ENCODE measurements at places on chromosomes 5 and 9.

GRCh38 chr5:95083606-95084005 lies 201.3 kb downstream of the MCTP1 start:
- no peak for DNase-seq

GRCh38 chr9:136808075-136808805 lies 492 bp downstream of the RABL6 start:
- DNase-seq, result no peak

GRCh38 chr5:132775476-132775961 lies 1.5 kb downstream of the SEPTIN8 start:
- DNase-seq, result no peak

GRCh38 chr9:32136700-32137339 lies 247.6 kb upstream of the ACO1 start:
- DNase-seq, result no peak

- DNase-seq, result peak; percentile 34
These were observed 7.6 kb upstream of the CAMSAP1 start for GRCh38 chr9:135914921-135915320.

- DNase-seq, result peak; percentile 47
These were observed 235.9 kb downstream of the DMRTA1 start for GRCh38 chr9:22682536-22682935.

DNA sequence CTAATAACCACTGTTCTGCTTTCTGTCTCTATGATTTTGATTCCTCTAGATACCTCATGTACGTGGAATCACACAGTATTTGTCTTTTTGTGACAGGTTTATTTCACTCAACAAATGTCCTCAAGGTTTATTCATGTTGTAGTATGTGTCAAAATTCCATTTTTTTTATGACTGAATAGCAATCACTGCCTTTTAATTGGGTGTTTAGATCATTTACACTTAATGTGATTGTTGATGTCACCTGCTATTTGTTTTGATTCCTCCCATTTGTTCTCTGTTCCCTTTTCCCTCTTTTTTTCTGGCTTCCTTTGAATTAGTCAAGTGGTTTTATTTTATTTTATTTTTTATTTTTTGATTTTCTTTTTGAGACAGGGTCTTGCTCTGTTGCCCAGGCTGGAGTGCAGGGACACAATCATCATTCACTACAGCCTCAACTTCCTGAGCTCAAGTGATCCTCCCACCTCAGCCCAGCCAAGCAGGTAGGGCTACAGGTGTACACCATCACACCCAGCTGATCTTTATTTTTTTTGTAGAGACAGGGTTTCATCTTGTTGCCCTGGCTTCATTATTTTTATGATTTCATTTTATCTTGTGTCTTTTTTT lies 41.6 kb downstream of the LHX3 start:
- DNase-seq, result no peak

DNA sequence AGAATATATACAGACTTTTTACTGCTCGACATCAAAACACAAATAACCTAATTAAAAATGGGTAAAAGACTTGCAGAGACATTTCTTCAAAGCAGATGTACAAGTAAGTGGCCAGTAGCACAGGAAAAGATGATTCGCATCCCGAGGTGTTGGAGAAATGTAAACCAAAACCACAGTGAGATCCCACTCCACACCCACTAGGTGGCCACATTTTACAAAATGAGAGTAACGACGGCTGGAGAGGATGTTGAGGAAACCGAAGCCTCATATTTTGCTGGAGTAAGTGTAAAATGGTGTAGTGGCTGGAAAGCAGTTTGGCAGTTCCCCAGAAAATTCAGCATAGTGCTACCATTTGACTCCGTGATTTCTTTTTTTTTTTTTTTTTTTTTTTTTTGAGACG lies 21.3 kb upstream of the GBGT1 start:
- DNase-seq, result peak; percentile 70

DNA sequence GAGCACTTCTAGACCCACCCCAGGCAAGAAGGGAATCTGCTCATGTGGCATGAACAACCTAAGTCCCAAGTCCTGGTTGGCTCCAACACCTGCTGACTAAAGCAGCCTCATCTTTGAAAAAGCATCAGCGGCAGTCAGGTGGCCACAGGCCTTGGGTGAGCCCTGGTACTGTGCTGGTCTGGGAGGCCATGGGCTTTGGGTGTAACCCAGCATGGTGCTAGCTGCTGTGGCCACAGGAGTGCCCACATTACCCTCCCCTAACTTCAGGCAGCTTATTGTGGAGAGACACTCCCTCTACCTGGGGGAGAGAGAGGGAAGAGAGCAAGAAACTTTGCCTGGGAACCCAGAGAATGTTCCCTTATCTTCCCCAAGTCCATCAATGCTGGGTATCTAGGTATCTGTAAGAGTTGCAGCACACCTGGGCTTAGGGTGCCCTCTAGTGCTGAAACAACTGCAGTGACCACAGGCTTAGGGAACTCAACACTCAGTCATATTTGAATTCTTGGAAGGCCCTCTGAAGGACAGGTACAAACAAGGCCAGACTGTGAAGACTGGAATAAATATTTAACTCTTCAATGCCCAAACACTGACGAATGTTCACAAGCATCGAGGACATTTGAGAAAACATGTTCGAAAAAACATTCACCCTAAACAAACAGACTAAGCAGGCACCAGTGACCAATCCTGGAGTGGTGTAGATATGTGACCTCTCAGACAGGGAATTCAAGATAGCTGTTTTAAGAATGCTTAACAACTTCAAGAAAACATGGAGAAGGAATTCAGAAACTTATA lies 69.9 kb upstream of the OR2K2 start:
- DNase-seq, result no peak

GRCh38 chr5:38259809-38260160 lies 1.4 kb downstream of the EGFLAM start:
- DNase-seq, result no peak

DNA sequence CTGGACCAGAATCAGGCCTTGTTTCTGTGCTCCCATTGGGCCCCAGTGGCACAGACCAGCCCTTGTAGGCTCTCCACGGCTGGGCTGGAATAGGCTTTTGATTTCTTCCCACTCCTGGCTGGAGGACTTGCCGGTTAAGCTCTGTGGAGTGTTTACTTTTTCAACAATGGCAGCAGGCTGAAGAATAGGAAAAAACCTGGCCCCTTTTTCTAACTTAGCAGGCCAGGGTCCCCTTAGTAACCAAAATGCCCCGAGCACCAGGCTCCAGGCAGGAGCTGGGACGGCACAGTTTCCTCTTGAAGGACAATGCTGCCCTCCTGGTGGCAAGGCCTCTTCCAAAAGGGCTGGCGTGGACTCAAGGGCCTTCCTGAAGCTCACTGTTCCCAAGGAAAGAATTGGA lies 230.3 kb downstream of the CRB2 start:
- no peak for DNase-seq

- no peak for DNase-seq
These were observed 204.1 kb downstream of the CD180 start for GRCh38 chr5:66992547-66992946.

DNA sequence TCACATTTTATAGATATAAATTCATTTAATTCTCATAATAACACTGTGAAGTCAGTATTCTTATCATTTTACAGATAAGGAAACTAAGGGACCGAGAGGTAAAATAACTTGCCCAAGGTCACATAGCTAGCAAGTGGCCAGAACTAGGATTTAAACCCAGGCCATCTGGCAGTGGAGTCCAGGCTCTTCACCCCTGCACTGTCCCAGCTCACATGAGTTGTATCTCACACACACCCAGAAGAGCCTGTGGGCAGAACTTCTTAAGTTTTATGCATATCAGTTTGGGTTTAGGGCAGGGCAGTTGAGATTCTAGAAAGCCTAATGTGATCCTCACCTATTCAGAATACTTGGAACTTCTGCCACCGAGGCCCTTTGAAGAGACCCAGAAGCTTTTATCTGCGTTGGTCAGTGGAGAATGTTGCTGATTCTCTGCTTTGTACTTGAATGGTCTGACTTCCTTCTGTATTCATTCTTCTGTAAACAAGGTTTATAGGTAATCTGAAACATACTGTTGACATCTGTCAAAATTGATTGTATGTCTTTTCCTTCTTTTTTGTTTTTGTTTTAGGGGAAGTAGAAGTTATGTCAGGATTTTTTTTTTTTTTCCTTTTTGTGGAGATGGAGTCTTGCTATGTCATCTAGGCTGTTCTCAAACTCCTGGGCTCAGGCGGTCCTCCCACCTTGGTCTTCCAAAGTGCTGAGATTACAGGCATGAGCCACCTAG lies 75.8 kb downstream of the KIAA1958 start:
- no peak for DNase-seq

GRCh38 chr9:37995348-37995737 lies 73.7 kb downstream of the SHB start:
- no peak for DNase-seq

DNA sequence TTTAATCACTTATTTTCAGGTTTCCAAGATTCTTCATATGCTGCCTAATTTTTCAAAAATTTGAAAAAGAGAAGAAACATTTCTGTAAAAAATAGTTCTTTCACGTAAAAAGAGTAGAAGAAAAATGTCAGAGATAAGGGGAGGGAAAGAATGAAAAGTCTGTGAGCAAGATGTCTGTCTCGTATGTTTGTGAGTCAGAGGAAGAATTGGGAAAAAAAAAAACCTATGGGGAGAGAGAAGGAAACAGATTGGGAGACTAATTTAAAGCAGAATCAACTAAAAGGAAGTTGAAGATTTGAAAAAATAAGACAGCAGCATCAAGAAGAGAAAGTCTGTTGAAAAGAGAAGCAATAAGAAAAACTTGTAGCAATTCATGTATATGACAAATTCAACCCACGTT lies 456.3 kb downstream of the HINT1 start:
- DNase-seq, result no peak

DNA sequence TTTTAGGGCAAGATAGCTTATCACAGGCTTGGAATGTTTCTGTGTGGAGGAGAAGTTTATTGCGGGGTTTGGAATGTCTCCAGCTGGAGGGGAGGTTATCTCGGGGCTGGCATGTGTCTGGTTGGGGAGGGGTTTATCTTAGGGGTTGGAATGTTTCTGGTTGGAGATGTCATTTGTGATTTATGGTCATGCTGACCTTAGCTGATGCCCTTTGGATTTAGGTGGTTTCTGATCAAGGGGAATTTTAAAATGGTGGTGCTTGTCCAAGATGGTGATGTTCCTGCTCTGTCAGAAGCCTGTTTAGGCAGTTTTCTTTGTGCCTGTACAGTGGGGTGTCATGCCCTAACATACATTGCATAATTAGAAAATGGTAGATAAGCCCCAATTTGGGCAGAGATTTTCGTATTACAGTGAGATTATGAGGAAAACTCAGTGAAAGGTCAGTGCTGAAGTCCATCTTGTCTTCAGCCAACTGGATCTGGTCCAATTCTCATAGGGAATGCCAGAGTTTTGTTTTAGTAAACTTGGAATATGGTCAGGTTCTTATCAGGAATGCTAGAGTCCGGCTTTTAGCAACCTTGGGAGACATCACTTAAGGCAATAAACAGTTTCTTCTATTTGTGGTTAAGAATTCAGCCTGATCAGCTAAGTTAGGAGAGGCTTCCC lies 14.3 kb downstream of the CDK20 start:
- peak; percentile 93 for DNase-seq

- DNase-seq, result no peak
These were observed 6.6 kb downstream of the LHX2 start for GRCh38 chr9:124017929-124018729.

GRCh38 chr5:10331341-10331796 lies 22.1 kb upstream of the MARCHF6 start:
- no peak for DNase-seq

GRCh38 chr9:35464141-35465025 lies 25.5 kb upstream of the RUSC2 start:
- DNase-seq, result no peak

DNA sequence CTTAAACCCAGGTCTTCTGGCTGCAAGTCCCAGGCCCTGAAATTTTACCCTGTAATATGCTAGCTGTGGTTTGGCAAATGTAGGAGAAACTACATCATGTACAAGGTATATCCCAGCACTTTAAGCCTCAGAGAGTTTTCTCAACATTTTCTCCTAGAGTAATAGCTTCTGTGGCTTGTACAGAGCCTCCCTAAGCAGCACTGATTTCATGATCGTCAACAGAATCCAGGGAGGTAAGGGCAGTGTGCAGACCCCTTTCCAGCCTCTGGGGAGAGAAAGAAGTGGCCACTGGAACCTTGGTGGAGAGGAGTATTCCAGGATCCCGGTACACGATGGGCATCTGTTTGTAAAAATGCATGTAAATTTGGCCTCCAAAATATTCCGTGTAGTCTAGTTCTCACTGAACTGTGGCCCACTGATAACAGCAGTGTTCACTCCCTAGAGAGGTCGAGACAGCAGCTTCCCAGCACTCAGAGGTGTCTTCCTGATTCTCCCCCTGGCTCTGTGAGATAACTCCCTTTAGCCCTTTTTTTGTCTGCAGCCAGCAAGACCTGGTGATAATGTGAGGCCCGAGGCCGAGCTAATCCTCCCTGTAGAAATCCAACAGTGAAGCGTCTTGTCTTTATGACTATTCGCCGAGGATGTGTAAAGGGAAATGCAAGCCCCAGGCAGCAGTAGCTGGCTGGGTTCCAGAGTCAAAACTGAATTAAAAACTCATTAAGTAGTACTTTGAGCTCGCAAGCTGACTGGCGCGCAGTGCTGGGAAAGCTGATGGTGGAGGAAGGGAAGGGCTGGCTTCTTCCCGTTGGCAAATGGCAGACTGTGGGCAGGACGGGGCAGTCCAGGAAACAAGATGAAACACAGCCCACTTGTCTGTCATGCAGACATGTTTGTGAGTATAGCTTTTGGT lies 59.0 kb downstream of the MAP1B start:
- DNase-seq, result peak; percentile 56

DNA sequence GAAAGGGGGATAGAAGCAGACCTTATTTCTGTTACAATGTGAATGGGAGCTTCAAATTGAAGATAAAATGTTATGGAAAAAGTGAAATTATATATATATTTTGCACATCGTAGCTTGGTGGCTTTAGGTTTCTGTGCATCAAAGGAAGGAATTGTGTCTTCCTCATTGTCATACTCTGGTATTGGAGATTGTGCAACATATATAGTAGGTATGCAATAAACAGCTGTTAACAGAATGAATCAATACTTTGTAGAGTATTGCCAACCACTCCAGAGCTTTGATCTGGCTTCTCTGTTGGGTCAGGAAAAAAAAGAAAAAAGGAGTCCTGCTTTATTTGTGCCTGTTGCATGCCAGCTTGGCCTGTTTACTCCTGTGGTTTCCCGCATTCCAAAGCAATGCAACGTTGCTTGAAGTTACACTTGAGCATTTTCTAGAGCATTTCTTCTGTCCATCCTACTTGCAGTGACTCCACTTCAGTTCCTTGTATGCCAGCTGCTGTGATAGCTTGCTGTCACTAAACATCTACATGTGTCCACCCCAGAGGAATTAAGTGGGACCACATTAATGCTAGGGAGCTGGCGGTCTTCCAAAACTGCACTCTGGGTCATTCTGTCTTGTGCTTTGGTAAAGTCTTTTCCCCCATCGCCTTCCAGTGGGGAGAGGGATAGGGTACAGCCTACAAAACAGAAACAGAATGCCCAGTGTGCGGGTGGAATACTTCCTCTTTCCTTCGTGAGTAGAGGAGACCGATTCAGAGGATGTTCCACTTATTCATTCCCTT lies 62.0 kb upstream of the MEF2C start:
- DNase-seq, result no peak

All from NCI-H226 (cell line).